ENCODE measurements at places on chromosomes 3 and 15.

DNA sequence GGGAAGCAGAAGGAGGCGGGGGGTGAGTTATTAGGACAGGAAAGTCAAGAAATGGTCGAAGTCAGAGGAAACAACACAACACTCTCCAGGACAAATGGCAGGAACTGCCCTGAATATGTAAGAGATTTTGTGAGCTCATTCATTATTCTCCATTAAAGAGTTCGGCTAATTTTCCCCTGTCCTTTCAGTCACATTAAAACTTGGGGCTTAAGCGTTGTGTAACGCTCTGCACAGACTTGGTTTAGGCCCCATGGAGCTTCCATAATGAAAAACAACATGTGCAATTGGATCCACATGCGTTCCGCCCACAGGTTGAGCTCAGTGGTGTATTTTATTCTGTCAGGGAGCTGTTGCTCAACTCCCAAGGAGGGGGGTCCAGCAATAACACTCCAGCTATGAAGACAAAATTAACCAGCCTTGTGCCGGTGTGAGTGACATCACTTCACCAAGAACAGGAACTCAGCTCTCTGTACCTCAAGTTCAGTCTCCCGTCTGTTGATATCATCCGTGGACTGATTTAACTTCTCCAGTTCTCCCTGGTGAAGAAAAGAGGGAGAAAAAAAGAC lies 2.3 kb downstream of the SH3BP5 start:
- DNase-seq, result no peak

DNA sequence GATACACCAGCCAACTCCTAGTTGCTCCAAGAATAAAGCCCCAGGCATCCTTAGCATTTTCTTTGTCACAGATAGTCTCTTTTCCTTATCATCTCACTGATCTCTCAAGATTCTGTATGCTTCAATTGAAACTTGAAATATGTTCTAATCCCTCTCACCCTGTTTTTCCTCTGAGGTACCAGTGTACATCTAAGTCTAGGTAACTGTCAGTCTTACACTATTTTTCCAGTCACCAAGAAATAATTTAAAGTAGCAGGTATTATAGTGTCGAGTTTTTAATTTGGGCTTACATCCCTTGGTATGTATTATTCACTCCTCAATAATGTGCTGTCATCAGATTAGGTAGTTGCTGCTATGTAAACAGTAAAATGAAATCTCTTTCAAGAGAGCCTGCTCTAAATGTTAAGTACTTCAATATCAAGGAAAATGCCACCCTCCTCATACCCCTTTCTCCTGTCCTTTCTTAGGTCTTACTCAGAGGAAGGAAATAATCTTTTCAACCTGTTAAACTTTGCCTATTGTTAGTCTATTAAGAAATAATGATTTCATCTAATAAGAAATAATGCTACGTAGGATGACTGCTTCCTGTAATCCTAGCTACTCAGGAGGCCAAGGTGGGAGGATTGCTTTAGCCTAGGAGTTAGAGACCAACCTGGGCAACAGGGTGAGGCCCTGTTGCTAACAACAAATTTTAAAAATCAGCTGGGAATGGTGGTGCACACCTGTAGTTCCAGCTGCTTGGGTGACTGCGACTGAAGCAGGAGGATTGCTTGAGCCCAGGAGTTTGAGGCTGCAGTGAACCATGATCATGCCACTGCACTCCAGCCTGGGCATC lies 39.8 kb downstream of the TSC22D2 start:
- DNase-seq, result no peak

GRCh38 chr3:177594096-177594495 lies 396.8 kb upstream of the TBL1XR1 start:
- no peak for DNase-seq

DNA sequence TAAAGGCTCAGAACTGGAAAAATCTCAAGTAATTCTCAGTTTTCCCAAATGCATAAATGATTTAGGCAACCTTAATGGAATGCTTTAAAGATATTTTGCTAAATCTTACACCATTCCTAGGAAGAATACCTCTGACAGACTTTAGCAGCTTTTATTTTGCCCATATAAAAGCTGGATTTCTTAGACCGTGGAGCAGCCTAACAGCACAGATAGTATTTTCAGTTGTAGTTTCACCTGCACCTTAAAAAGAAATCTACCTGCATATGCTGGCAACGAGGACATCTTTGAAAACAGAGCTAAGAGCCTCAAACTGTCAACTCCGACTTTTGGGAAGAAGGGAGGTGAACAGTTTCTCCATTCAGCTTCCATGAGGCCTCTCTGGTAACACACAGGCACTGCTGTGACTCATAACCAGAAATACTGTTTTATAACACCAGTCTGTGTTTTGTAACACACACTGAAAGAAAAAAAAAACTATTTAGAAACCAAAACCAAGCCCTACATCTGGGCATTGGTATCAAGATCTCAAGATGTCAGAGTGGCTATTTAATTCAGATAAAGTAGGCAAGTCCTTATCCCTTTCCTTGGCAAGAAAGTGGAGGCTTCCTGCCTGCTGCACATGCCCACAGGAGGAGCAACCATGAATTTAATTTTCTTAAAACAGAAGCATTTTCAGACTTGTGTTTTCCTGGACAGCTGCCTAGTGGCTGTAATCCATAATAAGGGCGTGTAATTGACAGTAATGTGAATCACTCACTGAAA lies 181.5 kb upstream of the ICE2 start:
- DNase-seq, result no peak

- no peak for DNase-seq
Measured at GRCh38 chr3:30962084-30962483, 67.6 kb upstream of the GADL1 start.

GRCh38 chr3:25478211-25478757 lies 50.2 kb downstream of the RARB start:
- DNase-seq, result no peak

GRCh38 chr3:27138562-27138961 lies 230.6 kb downstream of the NEK10 start:
- no peak for DNase-seq

- peak; percentile 10 for DNase-seq
Measured at GRCh38 chr3:143585720-143586456, 262.4 kb downstream of the SLC9A9 start.

- DNase-seq, result no peak
Measured at GRCh38 chr3:179801263-179801662, 148.4 kb downstream of the USP13 start.

GRCh38 chr3:122535964-122536631 lies 21.4 kb upstream of the KPNA1 start:
- no peak for DNase-seq

- DNase-seq, result no peak
Measured at GRCh38 chr3:194860725-194861124, 175.0 kb downstream of the FAM43A start.

GRCh38 chr15:65926459-65926858 lies 57.2 kb downstream of the RAB11A start:
- no peak for DNase-seq

- no peak for DNase-seq
Measured at GRCh38 chr15:31259562-31260252, 66.9 kb upstream of the KLF13 start.

GRCh38 chr3:125211523-125212090 lies 941 bp downstream of the SLC12A8 start:
- DNase-seq, result no peak

- DNase-seq, result no peak
Measured at GRCh38 chr3:24048843-24049242, 103.8 kb downstream of the NR1D2 start.

DNA sequence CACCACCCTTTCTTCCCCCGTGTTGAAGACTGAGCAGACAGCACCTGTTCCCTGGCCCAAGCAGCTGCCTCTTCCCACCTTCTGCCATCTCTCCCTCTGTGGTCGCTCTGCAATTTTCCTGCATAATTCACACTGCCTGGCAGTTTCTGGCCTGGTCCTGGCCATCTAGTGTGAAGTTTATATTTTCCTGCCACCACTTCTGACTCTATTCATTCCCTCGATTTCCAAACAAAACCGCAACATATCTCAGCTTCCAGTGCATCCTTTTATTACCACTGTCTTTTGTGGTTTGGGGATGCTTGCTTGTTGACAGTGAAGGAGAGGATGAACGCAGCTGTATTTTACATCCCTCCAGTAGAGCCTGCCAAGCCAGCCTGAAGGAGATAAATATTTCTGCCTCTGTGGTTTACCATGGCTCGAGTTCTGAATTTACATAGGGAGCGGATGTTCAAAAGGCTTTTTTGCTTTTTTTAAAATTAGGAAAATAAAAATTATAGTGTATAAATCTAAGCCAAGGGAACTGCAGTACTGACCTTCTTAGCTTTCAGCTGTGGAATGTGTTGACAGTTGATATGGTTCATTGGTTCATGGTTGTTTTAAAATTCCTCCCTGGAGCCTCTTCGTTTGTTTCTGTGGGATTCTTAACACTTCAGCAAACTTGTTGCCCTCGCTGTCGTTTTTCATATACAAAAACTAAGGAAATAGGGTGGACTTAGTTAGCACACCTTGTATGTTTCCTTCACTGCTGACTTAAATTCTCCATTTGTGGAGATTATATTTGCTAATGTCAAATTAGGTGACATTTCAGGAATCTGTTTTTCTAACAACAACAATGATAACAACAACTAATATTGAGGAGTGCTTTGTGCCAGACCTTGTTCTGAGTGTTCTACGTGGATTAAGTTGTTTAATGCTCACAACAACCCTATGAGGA lies 250.5 kb downstream of the ADAMTSL3 start:
- DNase-seq, result peak; percentile 43

DNA sequence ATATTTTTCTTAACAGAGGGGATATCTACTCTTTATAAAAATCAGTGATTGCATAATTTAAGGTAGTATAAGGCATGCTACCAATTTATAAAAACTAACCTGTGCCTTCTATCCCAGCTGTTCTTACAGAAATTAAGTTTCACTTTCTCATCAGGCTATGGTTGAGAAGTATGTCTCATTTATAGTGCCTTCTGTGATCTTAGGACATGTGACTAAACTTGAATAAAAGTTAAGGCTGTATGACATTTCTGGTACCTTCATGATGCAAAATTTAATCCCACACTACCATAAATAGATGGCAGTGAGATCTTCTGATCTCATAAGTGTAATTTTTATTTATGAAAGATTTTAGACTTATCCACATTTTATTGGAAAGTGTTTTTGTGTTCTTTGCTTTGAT lies 12.6 kb downstream of the TIPARP start:
- DNase-seq, result no peak

DNA sequence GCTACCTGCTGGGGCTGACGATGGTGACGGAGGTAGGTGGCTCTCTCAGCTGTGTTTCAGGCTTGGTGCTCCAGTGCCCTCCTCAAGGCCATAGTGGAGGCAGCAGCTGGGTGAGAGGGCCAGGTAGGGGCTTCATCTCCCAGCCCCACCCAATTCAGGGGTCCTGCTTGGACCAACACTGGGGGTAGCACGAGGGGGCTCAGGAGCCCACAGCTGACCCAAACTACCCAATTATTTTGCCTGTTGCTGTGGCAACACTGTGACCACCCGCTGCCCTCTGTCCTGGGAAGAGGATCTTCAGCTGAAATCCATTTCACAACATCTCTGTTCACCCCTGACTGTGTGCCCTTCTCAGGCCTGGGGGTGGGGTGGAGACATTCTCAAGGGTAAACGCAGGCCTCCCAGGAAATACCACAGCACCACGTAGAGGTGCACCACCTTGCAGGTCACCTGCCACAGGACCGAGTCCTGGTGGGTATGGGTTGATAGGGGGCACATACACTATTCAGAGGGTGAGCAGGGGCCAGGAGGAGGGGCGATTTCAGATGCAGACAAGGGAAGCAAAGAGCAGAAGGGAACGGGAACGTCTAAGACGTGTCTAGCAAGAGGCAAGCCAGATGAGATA lies 62.7 kb downstream of the GRIP2 start:
- DNase-seq, result no peak

- no peak for DNase-seq
Measured at GRCh38 chr15:77837649-77838025, 204.9 kb upstream of the LINGO1 start.
